ENCODE measurements at places on chromosomes 13 and 19.
A peak's percentile ranks its signal among the peaks of the same experiment; 100 is the strongest.

GRCh38 chr13:80265348-80265747 is 75.6 kb downstream of the SPRY2 start:
- no peak for DNase-seq

GRCh38 chr19:50007947-50008346 is 17.2 kb downstream of the VRK3 start:
- no peak for DNase-seq

DNA sequence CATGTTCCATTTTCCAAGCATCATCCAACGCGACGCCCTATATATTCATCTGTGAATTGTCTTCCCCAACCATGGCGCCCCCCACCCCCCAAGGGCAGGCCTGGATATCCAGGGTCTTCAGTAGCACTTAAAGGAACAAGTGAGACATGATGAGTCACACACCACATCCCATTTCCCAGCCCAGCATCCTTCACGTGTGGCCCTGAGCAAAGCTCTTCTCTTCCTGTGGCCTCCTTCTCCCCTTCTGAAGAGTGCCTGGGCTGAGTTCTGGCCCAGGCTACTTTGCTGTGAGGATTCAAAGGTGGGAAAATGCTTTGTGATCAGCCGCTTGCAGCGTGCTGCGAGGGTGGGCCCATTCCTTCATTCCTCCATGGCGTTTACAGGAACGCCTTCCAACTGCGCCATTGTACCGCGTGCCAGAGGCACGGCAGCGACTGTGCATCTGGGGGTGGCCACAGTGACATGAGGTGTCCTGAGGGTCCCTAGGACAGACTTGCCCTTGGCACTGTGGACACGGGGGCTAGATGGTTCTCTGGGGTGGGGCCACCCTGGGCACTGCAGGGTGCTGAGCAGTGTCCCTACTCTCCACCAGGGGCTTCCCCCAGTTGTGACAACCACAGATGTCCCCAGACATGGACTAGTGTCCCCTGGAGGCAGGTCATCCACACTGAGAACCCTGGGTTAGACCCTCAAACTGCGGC is 11.7 kb downstream of the PLIN4 start:
- DNase-seq = no peak

DNA sequence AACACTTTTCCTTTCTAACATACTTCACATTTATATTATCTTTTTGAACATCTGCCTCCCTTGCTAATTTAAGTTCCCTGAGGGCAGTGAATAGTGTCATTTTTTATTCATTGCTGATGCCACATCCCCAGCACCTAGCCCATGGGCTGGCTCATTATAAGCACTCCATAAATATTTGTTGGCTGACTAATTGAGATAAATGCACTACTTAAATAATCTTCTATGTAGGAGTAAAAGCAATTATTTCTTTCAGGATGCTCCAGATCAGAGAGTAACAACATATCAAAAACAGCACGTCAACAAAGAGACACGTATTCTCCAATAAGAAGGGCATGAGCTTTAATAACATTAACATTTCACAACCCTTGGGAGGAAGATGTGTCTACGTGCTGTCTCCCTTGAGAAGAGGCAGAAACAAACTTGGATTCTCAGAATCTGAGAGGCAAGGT is 228.2 kb downstream of the LHFPL6 start:
- DNase-seq = no peak

DNA sequence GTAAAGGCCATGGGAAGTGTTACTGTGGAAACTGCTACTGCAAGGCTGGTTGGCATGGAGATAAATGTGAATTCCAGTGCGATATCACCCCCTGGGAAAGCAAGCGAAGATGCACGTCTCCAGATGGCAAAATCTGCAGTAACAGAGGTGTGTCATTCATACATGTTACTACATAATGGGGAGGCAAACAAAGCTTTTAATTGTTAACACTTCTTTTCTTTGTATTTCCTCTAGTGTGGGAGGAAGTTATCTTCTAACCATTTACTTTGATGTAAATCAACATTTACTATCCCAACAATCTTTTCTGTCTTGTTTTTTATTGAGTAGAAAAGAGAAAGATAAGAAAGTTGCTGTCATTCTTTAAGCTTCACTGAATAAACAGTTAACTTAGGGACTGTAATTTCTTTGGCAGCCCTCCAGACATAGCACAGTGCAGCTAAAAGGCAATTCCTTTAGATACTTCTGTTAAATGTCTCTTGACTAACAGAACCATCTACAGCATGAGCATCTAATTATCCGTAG is 126.9 kb downstream of the ITGBL1 start:
- DNase-seq = no peak

GRCh38 chr13:98559169-98559568 is 17.7 kb downstream of the STK24 start:
- no peak for DNase-seq

GRCh38 chr19:38004521-38005223 is 97.7 kb downstream of the SIPA1L3 start:
- DNase-seq = peak; percentile 85

DNA sequence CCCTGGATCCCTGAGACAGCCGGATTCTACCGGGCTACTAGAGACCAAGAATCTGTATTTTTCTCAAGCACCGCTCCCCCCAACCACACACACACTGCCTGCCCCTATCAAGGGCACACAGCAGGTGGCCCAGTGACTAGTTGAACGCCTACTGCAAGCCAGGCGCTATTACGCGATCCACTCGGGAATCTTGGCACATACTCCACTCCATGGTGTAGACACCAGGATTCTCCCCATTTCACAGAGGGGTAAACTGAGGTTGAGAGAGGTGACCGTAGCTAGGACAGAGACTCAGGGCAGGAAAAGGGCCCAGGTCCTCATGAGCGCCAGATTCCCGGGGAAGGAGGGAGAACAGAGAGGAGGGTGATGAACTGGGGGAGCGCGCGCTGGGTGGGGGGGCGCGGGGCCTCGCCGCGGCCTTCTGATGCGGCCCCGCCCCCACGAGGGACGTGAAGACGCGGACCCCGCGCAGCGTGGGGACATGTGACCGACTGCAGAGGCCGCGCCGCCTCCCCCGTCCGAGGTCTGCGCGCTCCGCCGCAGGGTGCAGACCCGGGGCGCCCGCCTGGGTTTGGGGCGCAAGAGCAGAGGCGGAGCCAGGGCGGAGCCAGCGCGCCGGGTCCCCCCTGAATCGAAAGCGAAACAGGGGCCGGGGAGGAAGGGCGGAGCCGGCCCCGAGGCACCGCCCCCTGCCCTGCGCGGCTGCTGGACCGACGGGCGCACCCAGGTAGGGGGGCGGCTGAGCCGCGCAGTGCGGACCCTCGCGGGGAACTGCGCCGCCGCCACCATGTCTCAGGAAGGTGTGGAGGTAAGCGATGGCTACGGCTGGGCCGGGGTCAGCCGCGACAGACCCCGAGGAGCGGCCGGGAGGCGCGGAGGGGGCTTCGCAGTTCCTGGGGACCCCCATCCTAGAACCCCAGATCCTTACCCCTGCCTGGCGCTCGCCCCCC is at the start of gene SHFL:
Gene SHFL, plus strand, starts transcription at position 677 of the 950 bp plus-strand sequence. Its CDS starts 111 bp downstream, at position 788.
- DNase-seq = no peak

GRCh38 chr13:73428137-73428536 is 369.3 kb downstream of the KLF5 start:
- no peak for DNase-seq

- no peak for DNase-seq
Measured at GRCh38 chr13:93029536-93029935, 197.1 kb upstream of the GPC6 start.

DNA sequence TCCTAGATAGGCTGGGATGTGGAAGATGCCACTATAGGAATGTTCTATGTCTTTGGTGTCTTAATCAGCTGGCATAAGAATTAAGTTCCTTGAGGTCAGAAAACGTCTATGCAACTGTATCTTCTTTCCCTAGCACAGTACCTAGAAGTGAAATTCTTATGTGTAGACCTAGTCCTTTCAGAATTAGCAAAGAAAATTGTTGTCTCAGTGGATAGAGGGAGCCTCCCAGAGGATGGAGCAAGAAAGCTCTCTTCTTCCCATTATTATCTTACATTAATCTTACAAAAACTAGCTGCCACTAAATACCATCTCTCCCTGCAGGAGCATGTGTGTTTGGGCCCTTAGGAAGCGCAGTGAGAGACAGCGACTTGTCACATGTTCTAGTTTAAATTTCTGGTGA is 11.6 kb downstream of the CLDN10 start:
- DNase-seq = no peak

GRCh38 chr13:100235311-100235901 is 146.5 kb downstream of the PCCA start:
- no peak for DNase-seq

GRCh38 chr19:39845584-39845932 is 621 bp downstream of the FBL start:
- peak; percentile 43 for DNase-seq

DNA sequence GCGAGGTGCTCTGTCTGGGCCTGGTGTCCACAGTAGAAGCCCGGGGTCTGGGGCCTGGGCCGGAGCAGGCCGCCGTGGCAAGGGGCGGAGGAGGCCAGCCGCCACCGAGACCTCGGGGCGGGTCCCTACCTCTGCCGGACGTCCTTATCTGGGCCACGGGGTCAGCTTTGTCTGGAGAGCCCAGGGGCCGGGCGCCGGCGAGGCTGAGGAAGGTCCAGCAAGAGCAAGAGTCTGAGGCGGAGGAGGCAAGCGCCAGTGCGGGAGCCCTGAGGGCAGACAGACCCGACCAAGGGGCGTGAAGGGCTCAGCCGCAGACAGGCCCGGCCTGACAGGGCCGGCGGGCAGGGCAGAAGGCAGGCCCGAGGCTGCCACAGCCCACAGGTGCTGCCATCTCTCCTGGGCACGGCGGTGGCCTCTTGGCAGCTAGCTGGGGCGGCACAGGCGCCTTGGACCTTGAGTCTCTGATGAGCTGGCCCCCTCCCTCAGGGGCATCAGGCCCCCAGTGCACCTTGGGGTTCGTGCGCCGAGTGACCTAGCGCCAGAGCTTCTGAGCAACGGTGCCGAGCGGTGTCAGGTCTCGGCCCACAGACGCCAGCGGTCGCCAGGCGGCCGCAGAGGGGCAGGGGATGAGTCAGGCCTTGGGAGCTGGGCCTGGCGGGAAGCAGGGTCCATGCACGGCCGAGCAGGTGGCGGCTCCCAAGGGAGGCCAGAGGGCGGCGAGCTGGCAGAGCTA is 19.1 kb upstream of the AKAP8 start:
- no peak for DNase-seq

DNA sequence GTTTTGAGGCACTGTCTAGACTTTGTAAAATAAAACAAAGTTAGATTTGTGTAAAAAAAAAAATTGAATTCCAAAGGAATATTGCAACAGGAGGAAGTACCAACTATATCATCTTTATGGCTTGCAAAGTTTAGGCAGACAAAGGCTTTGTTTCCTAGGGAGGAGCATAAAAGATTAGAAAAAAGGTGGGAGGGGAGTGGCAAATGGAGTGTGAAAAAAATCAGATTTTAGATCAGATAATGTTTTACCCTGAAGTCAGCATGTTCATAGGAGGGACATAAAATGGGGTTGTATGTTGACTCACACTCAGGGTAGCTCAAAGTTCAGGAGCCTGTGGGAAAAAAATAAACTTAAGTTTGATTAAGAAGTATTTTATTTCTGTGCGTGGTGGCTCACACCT is 3.7 kb downstream of the ZNF85 start:
- no peak for DNase-seq

DNA sequence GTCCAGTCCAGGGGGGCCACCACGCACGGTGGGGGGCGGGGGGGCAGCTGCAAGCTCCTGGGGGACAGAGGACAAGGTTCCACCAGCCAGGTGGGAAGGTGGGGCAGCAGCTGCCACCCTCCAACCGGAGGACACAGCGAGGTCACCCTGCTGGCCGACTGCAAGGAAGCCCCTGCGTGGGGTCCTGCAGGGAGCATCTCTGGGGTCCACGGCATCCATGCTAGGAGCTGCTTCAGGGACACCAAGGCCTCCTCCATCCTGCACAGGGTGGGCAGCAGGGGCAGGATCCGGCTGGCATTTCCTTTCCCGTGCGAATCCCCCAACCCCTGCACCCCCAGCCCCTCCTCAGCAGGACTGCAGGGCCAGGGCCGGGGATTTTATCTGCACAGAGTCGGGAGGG is 8.3 kb upstream of the KLF16 start:
- no peak for DNase-seq

- DNase-seq = peak; percentile 89
Measured at GRCh38 chr19:46413262-46414031, at the start of gene CCDC8. TSS of gene CCDC8 (minus strand) at chr19:46413564. CDS start at chr19:46412810, 754 bp downstream.

DNA sequence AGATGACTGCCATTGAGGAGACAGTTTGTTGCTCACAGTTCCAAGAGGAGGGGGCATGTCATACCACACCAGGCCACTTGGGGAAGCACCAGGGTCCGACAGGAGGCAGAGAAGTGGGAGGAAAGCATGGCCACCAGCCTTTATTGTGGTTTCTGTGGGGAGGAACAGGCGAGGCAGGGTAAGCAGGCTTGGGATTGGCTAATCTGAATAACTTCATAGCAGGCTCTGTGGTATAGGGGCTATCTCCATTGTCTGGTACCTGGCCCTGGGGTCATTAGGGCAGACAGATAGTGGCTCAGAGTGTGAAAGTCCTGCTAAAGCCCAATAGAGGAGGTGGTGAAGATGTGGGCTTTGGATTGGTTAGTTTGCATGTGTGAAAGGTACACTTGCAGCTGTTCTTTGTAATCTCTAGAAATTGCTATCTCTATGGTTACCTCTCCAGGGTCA is 35.5 kb downstream of the CBY2 start:
- DNase-seq = no peak

GRCh38 chr13:22451327-22451741 is 729.4 kb upstream of the SGCG start:
- DNase-seq = no peak

DNA sequence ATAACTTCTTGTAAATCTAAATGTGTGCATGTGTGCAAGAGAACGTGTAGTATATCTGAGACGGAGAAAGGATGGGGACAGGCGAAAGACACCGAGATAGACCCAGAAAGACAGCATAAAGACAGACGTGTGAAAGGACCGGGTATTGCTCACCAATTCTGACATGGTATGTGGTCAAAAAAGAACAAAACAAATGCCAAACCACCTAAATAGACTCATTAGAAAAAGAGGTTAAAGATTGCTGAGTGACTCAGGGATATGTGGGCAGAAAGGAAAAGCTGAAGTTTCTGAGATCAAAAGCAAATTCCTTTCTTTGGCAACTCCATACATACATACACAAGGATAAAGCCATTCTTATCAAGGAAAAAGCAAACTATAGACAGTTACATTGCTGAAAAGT is 179.7 kb upstream of the TSC22D1 start:
- no peak for DNase-seq

- no peak for DNase-seq
Measured at GRCh38 chr19:55520691-55521292, 16.1 kb downstream of the SBK2 start.

DNA sequence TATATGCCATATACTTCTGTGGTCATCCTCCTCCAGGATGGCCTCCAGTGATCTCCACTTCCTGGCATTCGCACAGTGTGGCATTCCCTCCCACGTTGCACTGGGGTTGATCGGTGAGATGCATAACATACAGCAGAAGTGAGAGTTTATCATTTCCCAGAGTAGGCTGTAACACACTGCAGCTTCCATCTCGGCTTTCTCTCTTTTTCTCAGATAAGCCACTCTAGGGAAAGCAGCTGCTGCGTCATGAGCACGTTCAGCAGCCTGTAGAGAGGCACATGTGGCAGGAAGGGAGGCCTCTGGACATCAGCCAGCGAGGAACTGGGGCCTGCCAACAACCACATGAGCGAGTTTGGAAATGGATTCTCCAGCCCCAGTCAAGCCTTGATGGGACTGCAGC is 807.1 kb downstream of the DIAPH3 start:
- no peak for DNase-seq

- no peak for DNase-seq
Measured at GRCh38 chr13:106416645-106417044, 118.8 kb downstream of the EFNB2 start.

- DNase-seq = no peak
Measured at GRCh38 chr13:51907040-51907732, 45.4 kb downstream of the CCDC70 start.

- no peak for DNase-seq
Measured at GRCh38 chr13:19072543-19072942, 109.1 kb downstream of the TUBA3C start.

All from RWPE2 (cell line).